ENCODE measurements at places on chromosomes 12 and 14.

DNA sequence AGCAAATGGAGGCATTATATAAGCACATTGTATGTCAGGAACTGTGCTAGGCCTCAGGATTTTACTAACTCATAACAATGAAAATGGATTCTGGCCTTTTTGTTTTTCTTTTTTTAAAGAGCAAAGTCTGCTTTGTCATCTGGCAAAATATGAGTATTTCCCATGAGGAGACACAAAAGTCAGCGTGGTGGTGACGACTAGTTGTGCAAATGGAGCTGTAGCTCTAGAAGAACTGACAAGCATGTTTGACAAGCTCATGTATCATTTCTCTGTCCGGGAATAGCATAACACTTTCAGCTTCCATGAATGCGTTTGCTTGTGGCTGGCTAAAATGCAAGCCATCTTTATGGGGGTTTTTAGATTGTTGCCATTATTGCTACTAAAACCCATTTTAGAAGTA, 127.8 kb downstream of the HELB start:
- no peak for DNase-seq

DNA sequence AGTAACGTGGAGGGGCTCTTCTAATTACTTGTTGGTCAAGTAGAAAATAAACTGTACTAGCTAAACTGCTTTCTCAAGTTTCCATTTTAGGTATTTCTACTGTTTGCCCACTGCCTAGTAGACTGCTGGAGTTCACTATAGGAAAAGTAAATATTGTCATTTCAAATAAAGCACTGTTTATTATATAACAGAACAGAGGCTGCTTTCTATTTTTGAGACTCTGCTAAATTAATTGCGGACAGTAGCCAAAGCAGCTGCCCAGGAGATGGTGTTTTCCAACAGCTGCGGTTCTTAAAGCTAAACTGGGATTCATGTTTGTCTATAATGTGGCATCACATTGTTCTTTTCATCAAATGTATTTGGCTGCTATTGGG, 15.9 kb upstream of the SIX1 start:
- DNase-seq: no peak

DNA sequence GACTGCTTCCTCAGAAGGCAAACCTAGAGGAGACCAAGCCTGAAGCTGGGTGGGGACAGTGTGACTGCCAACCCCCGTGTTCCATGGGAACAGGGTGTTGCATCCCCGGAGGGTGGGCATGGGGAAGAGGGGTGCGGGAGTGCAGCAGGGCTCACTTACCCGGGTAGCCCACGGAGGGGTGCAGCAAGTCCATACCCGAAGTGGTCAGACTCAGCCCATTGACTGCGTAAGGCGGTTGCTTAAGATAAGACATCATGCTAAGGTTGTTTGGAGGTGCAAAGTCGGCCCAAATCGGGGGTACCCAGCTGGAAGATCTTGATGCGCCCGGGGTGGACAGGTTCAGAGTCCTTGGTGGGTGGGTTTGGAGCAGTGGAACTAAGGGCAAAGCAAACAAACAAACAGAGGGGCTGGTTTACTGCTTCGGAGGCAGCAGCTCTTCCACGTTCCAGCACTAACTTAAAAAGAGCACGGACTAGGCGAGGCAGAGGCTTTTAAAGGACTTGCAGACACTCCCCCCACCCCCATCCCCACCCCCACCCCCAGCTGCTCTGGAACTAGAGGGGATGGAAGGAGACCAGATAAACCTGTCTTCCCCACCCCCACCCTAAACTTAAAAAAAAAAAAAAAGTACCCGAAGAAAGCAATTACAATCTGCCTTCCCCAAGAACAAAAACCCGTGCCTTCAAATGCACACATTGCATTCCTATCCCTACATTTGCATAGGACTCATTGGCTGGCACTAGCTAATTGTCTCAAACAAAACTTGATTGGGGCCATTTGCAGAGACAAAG, 4.9 kb downstream of the OTX2 start:
- DNase-seq: no peak

DNA sequence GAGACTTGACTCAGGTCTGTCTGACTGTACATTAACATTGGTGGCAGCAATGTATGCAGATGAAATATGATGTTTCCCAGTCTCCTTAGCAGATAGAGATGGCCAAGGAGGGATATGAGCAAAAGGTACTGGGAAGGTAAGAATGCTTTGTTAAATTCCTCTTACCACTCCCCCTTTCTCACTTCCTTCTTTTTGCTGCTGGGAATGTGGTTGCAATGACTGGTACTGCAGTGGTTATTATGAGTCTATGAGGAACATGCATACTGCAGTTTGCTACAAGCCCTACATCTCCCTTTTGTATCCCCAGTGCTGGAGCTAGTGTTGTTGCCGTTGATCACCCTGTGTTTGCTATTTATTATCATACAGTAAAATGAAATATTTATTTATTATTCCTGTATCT, 35.9 kb downstream of the ALDH1L2 start:
- no peak for DNase-seq

- DNase-seq: no peak
Measured at GRCh38 chr12:6688543-6688998, 604 bp downstream of the ZNF384 start.

- peak; percentile 6 for DNase-seq
Measured at GRCh38 chr12:106759526-106760183, 14.8 kb upstream of the RIC8B start.

- no peak for DNase-seq
Measured at GRCh38 chr12:78418919-78419318, 445.7 kb upstream of the SYT1 start.
